NCI-H2171 (cell line): ENCODE measurements at places on chromosomes 6 and 20.

GRCh38 chr20:61430228-61430624 lies 178.2 kb downstream of the CDH4 start:
- DNase-seq = no peak

- DNase-seq = no peak
Observed at GRCh38 chr20:7313047-7313446, 545.6 kb downstream of the BMP2 start.

GRCh38 chr6:10014557-10014956 lies 400.3 kb downstream of the TFAP2A start:
- no peak for DNase-seq

GRCh38 chr20:16451982-16452381 lies 121.3 kb downstream of the KIF16B start:
- DNase-seq = no peak
